ENCODE measurements at places on chromosomes 5 and 9. TPM values are rescaled to one million over a fixed set of nuclear protein-coding genes. Genes with fewer than 3 reads are reported as not detected.

- H3K27ac ChIP-seq, result peak overlapping the region; percentile 81
- no peaks in the 10 kb centered on the region for H3K27me3 ChIP-seq
- H3K4me1 ChIP-seq, result peaks cover 48% of the 10 kb centered on the region
- H3K4me3 ChIP-seq, result no peak overlapping the region
Measured at GRCh38 chr5:95842854-95843544, 20.5 kb upstream of the GLRX start.

DNA sequence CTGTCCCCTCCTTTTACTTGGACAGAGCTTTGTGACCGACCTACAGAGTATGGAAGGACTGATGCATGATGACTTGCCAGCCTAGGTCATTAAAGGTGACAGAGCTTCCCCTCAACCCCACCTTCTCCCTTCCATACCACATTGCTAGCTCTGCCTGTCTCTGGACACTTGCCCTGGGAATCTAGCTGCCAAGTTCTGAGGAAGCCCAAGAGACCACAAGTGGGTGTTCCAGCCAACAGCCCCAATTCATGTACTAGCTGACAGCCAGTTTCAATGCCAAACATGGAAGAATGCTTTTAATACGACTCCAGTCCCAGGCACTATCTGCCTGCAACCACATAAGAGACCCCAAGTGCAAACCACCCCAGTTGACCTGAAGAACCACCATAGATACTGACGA lies 477.1 kb downstream of the SPOCK1 start:
- DNase-seq, result no peak
- H3K36me3 ChIP-seq, result no peaks in the 10 kb centered on the region
- H3K27ac ChIP-seq, result no peak overlapping the region
- no peaks in the 10 kb centered on the region for H3K4me1 ChIP-seq

Gene SLCO6A1
- not detected for total RNA-seq

Gene ZBTB43
- 9.9 TPM for total RNA-seq

Gene PPP1R26
- 7.8 TPM for total RNA-seq

GRCh38 chr5:57600321-57600720 lies 117.7 kb upstream of the ACTBL2 start:
- no peak overlapping the region for H3K27ac ChIP-seq
- H3K4me1 ChIP-seq, result no peaks in the 10 kb centered on the region

GRCh38 chr9:107054146-107054545 lies 191.2 kb downstream of the ZNF462 start:
- DNase-seq, result no peak
- H3K27ac ChIP-seq, result no peak overlapping the region
- H3K4me1 ChIP-seq, result no peaks in the 10 kb centered on the region
- H3K36me3 ChIP-seq, result no peaks in the 10 kb centered on the region
- H3K4me3 ChIP-seq, result no peak overlapping the region

DNA sequence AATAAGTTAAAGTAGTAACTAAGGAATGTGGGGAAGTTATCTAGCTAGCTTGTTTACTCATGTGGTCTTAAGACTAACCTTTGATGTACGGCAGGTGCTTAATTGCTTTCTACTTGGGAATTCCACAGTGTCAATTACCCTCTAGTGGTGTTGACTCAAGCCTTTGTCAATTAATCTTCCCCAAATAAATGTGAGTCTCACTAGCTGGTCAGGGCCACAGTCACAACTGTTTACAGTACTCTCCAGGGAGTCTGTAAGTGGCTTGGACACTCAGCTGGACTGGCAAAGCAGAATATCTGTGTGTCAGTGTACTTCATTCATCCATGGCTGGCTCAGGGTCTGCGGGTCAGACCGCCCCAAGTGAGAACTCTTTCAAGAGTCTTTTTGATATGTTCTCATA lies 30.8 kb downstream of the SMIM3 start:
- no peaks in the 10 kb centered on the region for H3K4me1 ChIP-seq
- H3K4me3 ChIP-seq, result no peak overlapping the region
- no peak overlapping the region for H3K27ac ChIP-seq
- no peaks in the 10 kb centered on the region for H3K36me3 ChIP-seq

GRCh38 chr9:134634667-134635230 lies 6.9 kb upstream of the COL5A1 start:
- H3K4me1 ChIP-seq, result no peaks in the 10 kb centered on the region
- H3K36me3 ChIP-seq, result no peaks in the 10 kb centered on the region
- no peaks in the 10 kb centered on the region for H3K27me3 ChIP-seq
- H3K27ac ChIP-seq, result no peak overlapping the region
- no peak for DNase-seq

Gene GLRX
- 5.3 TPM for total RNA-seq

Gene EIF4EBP3
- 7.1 TPM for total RNA-seq

Gene SCGB3A2
- total RNA-seq, result not detected

Gene SYNPO
- 4.1 TPM for total RNA-seq

DNA sequence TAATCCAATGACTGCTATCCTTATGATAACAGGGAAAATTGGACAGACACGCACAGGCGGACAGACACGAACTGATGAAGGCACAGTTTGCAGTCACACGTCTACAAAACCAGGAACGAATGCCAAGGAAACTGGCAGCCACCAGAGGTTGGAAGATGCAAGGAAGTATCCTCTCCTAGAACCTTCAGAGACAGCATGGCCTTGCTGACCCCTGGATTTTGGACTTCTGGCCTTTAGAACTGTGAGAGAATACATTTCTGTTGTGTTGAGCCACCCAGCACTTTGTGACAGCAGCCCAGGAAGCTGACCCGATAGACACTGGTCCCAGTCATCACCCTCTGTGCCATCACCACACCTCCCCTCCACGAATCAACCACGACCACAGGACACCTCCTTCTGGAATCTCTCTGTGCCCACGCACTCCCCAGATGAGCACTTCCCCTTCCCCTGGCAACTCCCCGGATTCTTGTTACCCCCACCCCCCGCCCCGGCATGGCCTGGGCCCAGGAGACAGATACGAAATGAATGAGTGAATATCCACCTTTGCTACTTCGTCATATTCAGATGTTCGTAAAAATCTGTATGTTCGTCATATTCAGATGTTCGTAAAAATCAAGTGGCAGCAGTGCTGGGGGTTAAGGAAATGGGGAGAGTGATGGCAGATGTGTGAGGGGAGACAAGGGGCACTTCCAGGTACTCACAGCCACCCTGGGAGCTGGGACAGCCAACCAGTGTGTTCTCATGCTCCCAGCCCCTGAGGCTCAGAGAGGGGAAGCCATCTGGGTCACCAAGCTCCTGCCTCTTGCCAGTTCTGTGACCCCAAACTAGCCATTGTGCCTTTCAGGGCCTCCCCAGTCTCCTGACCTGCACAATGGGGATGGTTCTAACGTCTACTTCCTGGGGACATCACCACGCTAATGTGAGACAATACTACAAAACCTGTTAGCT lies 18.5 kb downstream of the GBGT1 start:
- no peaks in the 10 kb centered on the region for H3K27me3 ChIP-seq
- no peak overlapping the region for H3K4me3 ChIP-seq
- no peaks in the 10 kb centered on the region for H3K36me3 ChIP-seq

Gene CLIC3
- total RNA-seq, result 222 TPM

Gene PIP5KL1
- total RNA-seq, result 4.6 TPM

DNA sequence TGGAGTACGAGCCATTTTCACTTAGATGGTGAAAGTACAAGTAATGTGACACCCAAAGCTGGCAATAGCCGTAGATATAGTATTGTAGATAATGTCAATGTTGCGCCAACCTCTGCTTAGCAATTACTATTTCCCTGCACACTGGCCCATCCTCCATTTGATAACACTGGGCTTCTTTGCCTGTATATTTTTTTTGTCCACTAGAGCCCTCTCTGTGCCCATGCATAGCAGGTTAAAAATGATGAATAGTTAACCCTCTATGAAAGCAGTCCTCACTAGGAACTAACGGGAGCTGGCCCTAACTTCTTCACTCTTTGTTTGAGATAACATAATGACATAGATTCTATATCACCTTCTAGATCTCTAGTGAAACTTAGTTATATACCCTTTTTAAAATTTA lies 416.8 kb downstream of the TUSC1 start:
- H3K4me3 ChIP-seq, result no peak overlapping the region
- no peaks in the 10 kb centered on the region for H3K36me3 ChIP-seq
- H3K27ac ChIP-seq, result no peak overlapping the region
- no peaks in the 10 kb centered on the region for H3K4me1 ChIP-seq
- DNase-seq, result no peak
- no peaks in the 10 kb centered on the region for H3K27me3 ChIP-seq

Gene C7
- total RNA-seq, result 23.0 TPM

- H3K4me3 ChIP-seq, result no peak overlapping the region
- no peaks in the 10 kb centered on the region for H3K36me3 ChIP-seq
- peaks cover 16% of the 10 kb centered on the region for H3K27me3 ChIP-seq
- H3K4me1 ChIP-seq, result no peaks in the 10 kb centered on the region
- DNase-seq, result no peak
Measured at GRCh38 chr5:53501054-53501453, 20.6 kb downstream of the FST start.

Gene KCNV2
- not detected for total RNA-seq

DNA sequence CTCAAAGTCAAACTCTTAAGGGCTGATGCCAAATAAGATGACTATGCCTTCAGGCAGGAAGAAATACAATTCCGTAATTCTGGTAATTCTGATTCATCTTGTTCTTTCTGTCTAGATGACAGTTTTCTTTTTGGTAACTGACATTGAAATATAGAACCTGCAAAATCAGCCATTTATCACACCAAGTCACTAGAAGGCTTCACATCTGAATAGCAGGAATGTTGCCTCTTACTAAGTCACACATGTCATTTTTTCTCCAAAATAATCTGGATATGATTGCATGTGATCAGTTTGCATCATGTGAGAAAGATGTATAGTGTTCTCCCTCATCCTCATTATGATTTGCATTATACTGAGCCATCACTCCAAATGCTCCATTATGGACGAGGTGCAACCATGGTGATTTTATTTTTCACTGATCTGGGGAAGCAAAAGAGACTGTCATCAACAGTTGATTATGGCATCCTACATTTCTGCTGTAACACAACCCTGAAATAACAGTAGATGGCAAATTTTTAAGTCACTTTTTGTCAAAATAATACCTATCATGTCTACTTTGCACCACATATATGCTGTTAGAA lies 69.0 kb downstream of the HCN1 start:
- no peaks in the 10 kb centered on the region for H3K36me3 ChIP-seq
- no peaks in the 10 kb centered on the region for H3K27me3 ChIP-seq
- H3K4me1 ChIP-seq, result no peaks in the 10 kb centered on the region
- H3K27ac ChIP-seq, result no peak overlapping the region
- no peak for DNase-seq

Gene PRRC1
- total RNA-seq, result 22.8 TPM

- no peaks in the 10 kb centered on the region for H3K36me3 ChIP-seq
- H3K27me3 ChIP-seq, result no peaks in the 10 kb centered on the region
- H3K27ac ChIP-seq, result no peak overlapping the region
- no peak for DNase-seq
- H3K4me1 ChIP-seq, result no peaks in the 10 kb centered on the region
- H3K4me3 ChIP-seq, result no peak overlapping the region
Measured at GRCh38 chr9:1837453-1838084, 177.6 kb upstream of the SMARCA2 start.

Gene ADAMTS13
- total RNA-seq, result 0.27 TPM
